ENCODE measurements at places on chromosomes 5 and 9.

DNA sequence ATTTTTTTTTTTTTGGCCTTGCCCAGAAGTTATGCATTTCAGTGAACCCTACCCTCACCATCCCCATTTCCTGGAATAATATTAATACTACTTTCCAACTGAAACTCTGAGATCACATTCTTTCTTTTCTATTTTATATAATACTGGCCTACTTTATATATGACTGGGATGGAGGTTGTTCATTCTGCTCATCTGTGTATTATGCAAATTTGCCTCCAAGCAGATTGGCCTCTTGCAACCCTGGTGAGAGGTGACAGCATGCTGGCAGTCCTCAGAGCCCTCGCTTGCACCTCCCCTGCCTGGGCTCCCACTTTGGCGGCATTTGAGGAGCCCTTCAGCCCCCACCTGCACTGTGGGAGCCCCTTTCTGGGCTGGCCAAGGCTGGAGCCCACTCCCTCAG is 35.4 kb downstream of the CDKN2A start:
- DNase-seq = no peak

GRCh38 chr5:174356536-174356935 is 311.0 kb downstream of the NSG2 start:
- DNase-seq = no peak

- no peak for DNase-seq
Measured at GRCh38 chr5:149423049-149423793, 44.1 kb upstream of the IL17B start.

- no peak for DNase-seq
Measured at GRCh38 chr9:126151686-126152134, 174.9 kb upstream of the MVB12B start.

- no peak for DNase-seq
Measured at GRCh38 chr9:87201351-87201751, 254.0 kb upstream of the GAS1 start.

GRCh38 chr5:62259699-62260250 is 46.2 kb upstream of the KIF2A start:
- no peak for DNase-seq

Data from activated CD8-positive, alpha-beta memory T cell treated with anti-CD3 and anti-CD28 coated beads for 1 hour (primary cell).